NCI-H2081 treated with DMSO at 0.1 percent for 48 hours (cell line): ENCODE measurements at places on chromosomes 3 and 15.

DNA sequence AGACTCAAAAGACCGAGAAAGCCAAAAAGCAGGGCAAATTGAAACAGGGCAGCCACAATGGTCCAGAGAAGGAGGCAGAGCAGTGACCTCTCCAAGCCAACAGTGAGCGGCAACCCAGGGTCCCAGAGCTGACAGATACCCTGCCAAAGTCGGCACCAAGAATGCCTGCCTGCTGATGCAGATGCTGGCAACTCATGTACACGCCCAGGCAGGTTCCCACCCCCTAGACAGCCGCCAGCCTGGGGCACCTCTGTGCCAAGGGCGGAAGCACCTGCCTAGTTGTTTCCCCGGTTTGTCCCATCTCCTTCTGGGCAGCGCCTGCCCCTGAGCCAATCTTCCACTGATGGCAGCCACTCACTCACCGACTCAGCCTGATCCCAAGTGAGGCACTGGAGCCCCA lies 22.1 kb downstream of the KLHL25 start:
- no peak for DNase-seq

GRCh38 chr3:75737831-75738493 lies 47.4 kb downstream of the ZNF717 start:
- no peak for DNase-seq

GRCh38 chr3:20022954-20023622 lies 11.0 kb upstream of the PP2D1 start:
- no peak for DNase-seq

GRCh38 chr15:67107014-67107812 lies 41.8 kb downstream of the SMAD3 start:
- no peak for DNase-seq

- peak; percentile 8 for DNase-seq
These were observed 33.5 kb upstream of the LYZL4 start for GRCh38 chr3:42443819-42444436.

DNA sequence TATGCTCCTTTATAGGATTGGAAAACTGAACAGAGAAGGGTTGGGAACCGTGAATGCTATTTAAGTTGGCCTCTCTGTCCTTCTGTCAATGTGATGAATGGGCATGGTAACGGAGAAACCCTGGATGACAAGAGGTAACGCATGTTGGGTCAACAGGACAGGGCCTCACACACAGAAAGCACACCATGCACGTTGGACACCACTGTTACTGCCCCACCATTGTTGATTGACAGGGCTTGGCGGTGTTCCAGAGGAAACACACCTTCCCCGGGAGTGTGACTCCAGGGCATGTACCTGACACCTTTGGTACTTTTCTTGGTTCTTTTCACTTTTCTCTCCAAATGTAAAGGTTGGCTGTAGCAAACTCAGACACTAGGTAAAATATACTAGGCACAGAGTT lies 548.5 kb downstream of the OCA2 start:
- DNase-seq: no peak
